ENCODE measurements at places on chromosomes 4 and X.

- DNase-seq = no peak
Observed at GRCh38 chrX:24775891-24776290, 82.2 kb downstream of the POLA1 start.

DNA sequence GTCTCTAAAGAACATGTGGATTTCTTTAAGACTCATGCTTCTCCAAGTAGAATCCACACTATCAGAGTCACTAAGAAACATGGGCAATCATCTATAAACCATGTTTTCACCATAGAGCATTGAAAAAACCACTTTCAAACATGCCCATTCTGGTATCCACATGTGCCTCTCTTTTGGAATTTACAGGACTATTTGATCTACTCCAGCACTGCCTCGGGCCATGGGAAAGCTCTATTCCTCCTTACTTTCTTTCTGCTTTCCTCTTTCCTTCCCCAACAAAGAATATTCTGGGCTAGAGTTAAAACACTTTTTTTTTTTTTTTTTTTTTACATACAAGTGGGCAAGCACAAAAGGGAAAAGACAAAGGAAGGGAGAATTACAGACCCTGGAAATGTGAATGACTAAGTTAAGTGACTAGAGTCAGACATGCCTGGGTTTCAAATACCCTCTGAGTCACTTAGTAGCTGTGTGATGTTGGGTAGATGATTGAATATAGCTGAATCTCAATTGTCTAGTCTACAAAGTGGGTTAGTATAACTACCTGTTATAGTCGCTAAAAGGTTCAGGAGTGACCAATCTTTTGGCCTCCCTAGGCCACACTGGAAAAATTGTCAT is 847.7 kb upstream of the INTU start:
- DNase-seq = no peak

GRCh38 chrX:39443240-39443639 is 642.0 kb downstream of the MID1IP1 start:
- no peak for DNase-seq

GRCh38 chr4:8108261-8108660 is 50.4 kb downstream of the ABLIM2 start:
- no peak for DNase-seq

DNA sequence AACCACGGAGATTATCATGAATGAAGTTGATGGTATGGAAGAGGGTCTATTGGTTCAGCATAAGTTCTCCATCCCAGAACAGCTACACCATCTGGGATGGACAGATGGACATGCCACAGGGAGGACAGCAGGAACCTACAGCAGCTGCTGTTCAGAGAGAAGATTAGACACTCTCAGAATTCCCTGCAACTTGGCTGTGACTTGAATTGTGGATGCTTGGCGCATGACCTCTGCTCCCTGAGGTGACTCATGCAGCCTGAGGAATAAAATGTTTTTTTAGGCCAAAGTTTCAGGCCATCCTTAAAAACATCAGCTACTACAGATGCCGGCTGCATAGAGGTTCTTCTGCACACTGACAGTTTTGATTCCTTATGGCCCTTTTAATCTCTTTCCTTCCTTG is 97.3 kb downstream of the RS1 start:
- DNase-seq = no peak

- DNase-seq = no peak
Observed at GRCh38 chr4:42519803-42520417, 122.6 kb downstream of the SHISA3 start.

GRCh38 chr4:140136509-140136908 is 17.5 kb downstream of the MAML3 start:
- no peak for DNase-seq

GRCh38 chr4:11611868-11612267 is 183.2 kb upstream of the HS3ST1 start:
- no peak for DNase-seq

- no peak for DNase-seq
Observed at GRCh38 chr4:185651137-185651677, 115.9 kb upstream of the PDLIM3 start.

- no peak for DNase-seq
Observed at GRCh38 chr4:24816797-24817196, 21.4 kb downstream of the SOD3 start.

- no peak for DNase-seq
Observed at GRCh38 chr4:16197876-16198665, 28.2 kb downstream of the TAPT1 start.

DNA sequence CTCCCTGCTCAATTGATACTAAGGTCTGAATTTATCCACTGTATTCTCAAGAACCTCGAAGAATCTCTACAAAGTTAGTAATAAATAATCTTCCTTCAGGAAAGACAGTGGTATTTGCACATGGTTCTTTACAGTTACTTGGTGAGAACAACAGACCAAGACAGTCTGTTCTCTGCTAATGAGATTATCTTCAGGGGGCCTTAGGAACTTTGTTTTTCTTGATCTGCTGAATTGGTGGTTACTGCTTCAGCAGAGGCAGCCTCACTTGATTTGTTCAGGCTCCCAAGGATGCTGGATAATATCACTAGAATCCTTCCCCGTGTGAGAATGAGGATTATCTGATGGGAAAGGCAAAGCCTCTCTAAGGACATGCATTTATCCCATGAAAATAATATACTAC is 64.8 kb downstream of the CBR4 start:
- DNase-seq = no peak

DNA sequence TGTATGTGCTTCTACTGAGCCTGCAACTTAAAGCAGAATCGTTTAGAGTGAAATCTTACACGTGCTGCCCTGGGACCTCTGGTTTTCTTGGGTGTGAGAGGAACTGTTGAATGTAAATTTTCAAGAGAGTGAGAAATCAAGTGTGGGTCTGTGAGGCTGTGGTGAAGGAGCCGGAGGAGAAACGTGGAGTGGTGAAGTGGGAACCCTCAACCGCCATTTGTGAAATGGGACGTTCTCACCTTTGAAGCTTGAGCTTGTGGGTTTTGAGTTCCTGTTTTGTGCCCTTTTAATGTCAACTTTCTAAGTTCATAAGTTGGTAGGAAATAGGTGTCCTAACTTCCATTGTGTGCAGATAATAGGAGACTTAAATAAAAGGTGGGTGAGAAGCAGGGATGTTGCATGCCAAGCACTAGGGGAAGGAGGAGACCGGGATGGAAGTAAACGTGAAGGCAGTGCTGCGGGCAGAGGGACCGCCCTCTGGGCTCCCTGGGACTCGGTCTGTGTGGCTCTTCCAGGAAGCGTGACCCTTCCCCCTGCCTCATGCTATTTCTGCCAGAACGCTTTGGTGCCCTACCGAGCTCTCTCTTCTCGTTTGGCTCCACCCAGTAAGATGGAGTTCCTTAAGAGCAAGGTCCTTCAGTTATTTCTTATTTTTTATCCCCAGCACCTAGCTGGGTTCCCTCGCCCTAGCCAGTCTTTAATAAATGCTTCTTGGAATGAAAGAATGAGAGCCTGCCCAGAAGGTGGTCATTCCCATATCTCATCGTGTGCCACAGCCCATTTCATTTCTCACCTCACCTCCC is 56.0 kb downstream of the TMEM131L start:
- no peak for DNase-seq

DNA sequence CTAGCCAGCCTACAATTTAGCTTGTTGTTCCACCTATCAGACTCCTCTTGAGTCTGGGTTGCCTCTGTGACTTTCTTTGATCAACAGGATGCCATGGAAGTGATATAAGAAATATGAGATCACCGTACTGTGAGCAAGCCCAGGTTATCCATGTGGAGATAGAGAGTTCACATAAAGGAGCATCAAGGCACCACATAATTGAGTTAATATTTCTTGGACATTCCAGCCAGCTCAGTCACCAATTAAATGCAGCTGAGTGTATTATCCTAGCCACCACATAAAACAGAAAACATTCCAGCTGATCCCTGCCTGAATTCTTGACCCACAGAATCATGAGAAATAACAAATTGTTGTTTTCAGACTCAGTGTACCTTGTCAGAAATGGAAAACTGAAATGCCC is 253.6 kb downstream of the PPP1R2C start:
- DNase-seq = no peak

DNA sequence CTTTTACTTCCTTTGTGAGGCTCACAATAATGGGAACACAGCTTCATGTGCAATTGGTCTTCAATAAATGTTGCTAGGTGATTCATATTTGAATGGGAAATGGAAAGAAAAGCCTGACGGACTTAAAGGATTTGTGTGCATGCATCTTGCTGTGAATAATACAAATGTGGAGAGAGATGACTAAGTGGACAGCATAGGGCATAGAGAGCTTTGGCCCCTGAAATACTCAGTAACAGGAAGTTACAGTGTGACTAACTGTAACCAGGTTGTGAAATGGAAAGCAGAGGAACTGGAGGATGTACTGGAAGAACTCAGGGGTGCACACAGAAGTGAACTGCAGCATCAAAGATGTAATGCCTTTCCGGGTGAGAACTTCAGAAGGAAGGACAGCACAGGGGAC is 206.7 kb downstream of the MGST2 start:
- DNase-seq = no peak

GRCh38 chr4:175048906-175049305 is 130.7 kb downstream of the ADAM29 start:
- no peak for DNase-seq

- no peak for DNase-seq
Observed at GRCh38 chr4:107619731-107620130, 100.3 kb downstream of the PAPSS1 start.

DNA sequence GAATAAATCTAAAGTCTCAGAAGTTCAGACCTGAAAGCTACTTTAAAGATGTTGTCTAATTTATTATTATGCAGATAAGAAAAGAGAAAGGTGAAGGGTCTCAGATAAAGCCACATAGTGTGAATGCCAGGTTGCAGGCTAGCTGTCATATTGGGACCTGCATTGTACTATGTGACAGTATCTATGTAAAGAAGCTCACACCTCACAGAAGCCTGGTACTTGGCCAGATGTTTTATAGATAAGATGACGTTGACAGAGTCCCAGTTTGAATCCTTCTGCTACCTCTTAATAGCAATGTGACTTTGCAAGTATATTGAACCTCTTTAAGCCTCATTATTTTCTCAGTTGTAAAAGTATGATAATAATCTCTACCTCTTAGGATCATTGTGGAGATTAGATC is 227.0 kb downstream of the SPRY1 start:
- DNase-seq = no peak

DNA sequence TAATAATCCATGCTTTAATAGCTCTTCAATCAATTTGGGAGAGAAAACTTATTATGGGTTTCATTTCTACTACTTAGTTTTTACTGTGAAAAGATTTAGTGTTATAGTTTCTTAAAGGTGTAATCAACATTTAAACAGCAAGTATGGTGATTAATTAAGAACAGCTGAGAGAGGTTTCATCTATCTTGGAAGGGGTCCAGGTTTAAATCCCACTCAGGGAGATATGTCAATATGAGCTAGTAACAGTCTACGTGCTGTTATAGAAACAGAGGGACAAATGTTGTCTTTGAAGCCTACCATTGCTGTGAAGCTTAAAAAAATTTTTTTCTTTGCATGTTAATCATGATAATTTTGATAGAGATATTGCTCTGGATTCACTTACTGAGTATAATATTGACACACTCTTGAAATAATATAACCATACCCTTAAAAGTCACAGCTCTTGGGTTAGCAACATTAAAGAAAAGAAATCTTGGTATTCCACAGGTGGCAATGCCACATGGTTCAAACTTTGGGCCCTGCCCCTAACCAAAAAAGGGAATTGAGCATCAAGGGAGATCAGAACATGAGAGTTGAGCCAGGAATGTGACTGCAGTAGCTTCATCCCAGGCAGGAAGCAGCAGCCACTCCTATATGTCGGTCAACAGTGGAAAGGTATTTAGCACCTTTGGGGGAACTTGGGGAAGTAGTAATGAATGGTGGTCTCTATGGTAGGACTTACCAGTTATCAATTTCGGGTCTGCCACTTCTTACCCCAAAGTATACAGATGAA is 107.8 kb downstream of the ANK2 start:
- DNase-seq = no peak

DNA sequence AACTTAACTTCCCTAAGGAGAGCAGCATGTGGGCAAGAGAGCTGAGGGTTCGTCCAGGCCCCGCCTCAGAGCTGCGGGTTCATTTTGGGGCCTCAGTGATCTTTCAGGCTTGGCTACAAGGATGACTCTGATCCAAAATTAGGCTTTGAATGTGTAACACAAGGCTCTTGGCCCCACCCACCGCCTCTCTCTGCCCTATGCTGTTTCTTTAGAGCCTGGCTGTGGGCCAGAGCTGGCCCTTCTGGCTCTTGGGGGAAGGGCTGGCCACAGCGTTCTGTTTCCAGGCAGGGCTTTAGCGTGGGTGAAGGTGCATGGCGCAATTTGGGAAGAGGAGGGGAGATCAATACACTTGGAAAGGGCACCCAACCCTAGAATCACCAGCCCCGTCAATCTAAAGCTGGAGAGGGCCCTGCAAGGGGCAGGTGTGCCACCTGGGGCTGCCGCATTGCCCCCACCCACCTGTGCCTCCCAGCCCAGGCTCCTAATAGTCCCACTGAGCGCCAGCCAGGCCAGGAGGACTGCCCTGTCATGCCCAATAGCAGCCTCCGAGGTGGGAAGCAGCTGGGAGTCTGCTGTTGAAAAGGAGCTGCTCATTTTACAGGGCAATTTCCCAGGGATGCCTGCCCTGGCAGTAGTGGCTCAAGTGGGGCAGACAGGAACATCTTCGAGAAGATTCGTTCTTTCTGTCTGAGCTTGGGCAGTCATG is 84.5 kb upstream of the MAML3 start:
- no peak for DNase-seq

DNA sequence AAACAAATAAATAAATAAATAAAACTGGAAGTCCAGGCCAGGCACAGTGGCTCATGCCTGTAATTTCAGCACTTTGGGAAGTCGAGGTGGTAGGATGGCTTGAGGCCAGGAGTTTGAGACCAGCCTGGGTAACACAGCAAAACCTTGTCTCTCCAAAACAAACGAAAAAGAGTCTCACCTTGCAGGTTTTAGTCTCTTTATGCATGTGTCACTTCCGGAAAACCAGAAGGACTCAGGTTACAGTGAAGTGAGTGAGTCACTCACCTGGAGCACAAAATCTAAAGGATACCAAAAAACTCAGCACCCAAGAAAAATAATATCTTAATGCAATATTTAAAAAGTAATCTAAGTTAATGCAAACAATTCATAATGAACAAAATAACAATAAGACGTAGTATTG is 20.1 kb upstream of the SLC34A2 start:
- no peak for DNase-seq

GRCh38 chr4:100679926-100680325 is 162.1 kb upstream of the EMCN start:
- DNase-seq = no peak

GRCh38 chr4:80311130-80311529 is 24.4 kb upstream of the CFAP299 start:
- no peak for DNase-seq

DNA sequence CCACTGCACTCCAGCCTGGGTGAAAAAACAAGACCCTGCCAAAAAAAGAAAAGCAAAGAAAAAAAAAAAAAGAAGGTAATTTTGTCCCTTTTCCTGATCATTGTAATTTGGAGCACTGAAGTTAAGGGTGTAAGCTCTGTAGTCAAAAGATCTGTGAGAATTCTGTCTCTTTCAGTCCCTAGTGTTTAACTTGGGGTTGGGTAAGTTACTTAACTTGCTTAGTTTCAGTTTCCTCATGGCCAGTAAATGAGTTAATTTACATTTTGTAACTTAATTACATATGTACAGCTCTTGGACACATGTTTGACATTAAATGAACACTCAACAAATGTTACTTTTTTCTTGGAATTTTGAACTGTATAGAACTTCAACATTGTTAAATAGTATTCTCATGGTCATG is 10.9 kb upstream of the UBE2K start:
- no peak for DNase-seq
